Right renal pelvis (tissue), 4 donors: ENCODE measurements at places on chromosomes 3 and 15. TPM values are rescaled to one million over a fixed set of nuclear protein-coding genes. Genes with fewer than 3 reads are reported as not detected.

DNA sequence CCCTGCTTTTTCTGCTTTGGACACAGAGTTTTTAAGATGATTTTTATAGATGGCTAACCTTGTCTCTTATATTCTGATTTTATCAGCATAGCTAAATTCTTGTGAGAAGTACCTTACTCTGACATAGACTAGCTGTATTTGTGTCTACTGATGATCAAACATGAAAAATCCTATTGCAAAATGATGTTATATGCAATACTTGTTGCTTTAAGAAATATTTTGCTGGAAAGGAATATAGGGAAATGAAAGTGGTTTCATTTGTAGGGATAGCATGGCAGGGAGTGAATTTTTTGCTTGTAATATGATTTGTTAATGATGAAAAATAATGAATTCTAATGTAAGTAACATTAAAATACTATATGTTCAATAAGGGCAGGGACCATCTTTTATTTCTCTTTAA, 35.9 kb downstream of the CFAP91 start:
- DNase-seq, result no peak

- no peak for DNase-seq
Observed at GRCh38 chr15:52795464-52796227, 5.5 kb upstream of the ONECUT1 start.

GRCh38 chr3:8556473-8556869, 54.8 kb downstream of the LMCD1 start:
- no peak for DNase-seq

GRCh38 chr15:43511012-43511885, 6.2 kb upstream of the MAP1A start:
- DNase-seq, result no peak

DNA sequence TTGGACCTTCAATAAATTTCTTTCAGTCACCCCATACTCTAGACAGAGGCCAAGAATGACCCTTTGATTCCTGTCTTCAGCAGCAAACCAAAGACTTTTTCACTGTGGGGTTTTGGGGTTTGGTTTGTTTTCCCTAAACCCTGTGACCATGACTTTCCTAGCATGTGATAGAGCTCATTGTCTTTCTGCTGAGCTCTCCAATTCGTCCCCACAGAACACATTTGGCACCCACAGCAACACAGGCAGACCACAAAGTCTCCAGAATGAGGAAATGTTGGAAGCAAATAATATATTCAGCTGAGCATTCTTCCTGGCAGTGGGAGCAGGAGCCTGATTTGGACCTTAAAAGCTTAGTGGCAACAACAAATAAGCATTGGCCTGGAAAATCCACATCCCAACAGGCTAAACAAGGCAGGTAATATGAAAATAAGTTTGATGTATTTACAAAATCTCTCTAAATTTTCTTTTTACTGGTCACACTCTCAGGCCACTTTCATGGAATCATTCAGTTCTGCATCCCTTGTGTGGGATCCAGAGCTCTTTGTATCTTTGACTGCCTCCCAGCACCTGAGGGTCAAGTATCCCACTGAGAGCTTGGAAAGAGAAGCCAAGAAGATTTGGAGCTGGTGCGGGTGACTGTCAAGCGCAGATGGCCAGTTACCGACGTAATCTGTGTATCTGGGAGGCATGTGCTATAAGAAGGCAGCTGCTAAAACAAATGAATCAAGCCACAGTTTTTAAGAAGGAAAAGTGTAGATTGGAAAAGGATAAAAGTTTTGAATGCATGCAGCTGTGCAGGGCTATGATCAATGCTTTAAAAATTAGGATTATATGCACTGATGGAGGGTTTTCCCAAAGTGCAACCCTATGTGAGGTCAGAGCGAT, 36.5 kb upstream of the CPB1 start:
- no peak for DNase-seq

DNA sequence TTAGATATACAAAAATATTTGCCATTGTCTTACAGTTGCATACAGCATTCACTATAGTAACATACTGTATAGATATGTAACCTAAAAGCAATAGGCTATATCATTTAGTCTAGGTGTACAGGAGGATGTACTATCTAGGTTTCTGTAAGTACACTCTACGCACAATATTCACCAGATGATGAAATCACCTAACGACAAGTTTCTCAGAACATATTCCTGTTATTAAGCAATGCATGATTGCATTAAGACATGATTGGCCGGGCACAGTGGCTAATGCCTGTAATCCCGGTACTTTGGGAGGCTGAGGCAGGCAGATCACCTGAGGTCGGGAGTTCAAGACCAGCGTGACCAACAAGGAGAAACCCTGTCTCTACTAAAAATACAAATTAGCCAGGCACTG, 14.5 kb upstream of the PRKCI start:
- no peak for DNase-seq

- no peak for DNase-seq
Observed at GRCh38 chr3:43102773-43103480, 3.0 kb downstream of the POMGNT2 start.

DNA sequence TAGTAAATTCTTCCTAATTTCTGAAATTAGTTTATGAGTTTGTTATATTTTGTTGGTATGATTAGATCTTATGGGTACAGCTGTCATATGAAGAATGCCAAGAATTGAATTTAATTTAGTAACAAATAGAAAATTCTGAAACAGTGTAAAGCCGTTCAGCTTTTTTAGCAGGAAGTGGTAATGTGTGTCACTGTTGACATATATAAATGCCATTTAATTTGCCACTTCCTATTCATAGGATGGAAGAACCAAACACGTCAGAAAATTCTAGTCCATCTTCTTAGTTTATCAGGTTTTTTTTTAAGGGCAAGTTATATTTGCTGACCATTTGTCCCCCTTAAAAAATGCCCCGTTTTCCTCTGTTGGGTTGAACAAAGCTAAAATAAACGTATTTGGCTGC, 43.0 kb downstream of the RAB8B start:
- no peak for DNase-seq

GRCh38 chr3:14352002-14352627, 50.3 kb upstream of the SLC6A6 start:
- no peak for DNase-seq

DNA sequence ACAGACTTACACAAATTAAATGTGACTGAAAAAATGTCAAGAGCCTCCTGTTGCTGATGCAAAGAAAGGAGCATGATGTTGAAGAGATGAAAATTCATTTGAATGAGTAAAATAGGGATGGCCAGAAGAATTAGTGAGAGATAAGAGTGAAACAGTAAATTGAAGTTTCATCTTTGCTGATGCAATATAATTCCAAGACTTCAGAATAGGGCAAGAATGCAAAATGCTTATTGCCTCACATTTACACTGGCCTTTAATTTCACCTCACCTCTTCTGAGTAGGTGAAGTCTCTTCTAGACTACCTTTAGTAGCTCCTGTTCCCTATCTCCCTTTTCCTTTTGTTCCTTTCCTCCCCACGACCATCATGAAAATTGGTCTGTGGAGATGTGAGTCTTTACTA, 15.3 kb upstream of the MAPK6 start:
- no peak for DNase-seq

DNA sequence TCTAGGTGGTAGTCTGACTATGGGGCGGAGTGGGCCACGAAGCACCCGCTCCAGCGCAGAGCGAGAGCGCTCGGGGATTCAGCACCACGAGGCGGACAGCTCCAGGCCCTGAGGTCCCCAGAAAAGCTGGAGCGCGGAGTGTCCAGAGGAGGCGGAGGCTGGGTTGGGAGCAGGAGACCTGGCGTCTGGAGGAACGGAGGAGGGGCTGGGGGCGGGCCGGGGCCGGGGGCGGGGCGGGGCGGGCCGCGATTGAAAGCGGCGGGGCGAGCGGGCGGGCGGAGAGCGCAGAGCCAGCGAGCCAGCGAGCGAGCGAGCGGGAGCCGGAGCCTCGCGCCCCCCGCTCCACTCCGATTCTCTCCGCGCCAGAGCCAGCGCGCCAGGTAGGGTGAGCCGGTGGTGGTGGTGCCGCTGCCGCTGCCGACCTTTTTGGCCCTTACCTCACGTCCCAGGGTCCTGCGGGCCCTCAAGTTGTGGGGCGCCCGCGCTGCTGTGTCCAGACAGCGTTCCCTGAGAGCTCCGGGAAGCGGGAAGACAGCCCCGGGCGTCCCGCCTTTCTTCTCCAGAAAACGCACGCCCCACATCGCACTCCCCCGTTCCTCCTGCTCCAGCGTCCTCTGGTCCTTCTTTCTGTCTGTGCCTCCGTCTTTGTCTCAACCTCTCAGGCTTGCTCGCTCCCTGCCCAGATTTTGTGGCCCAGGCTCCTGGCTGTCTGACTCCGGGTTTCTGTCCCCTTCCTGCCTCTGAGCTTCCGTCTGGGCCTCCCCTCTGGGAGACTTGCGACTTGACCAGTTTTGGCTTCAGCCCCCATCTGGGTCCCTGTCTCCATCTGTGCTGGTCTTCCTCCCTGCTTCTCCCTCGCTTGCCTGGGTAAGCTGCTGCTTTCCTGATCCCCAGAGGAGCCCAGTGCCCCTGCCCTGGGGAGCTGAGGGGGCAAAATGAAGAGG, at the start of gene GRM2:
Gene GRM2 (plus strand): TSS at position 281 of the 944 bp plus-strand sequence. CDS start 1,916 bp downstream, outside the sequence.
- peak; percentile 83 for DNase-seq

DNA sequence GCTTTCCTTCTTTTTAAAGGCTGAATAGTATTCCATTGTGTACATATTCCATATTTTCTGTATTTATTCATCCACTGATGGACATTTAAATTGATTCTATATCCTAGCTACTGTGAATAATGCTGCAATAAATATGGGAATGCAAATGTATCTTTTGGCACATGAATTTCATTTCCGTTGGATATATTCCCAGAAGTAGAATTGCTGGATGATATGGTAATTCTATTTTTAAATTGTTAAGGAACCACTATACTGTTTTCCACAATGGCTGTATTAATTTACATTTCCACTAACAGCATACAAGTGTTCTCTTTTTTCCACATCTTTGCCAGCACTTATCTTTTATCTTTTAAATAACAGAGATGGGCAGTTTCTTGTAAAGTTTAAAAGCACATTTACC, 302.7 kb downstream of the CTNNB1 start:
- no peak for DNase-seq

- peak; percentile 32 for DNase-seq
Observed at GRCh38 chr15:33086500-33087121, 107.9 kb downstream of the FMN1 start.

GRCh38 chr3:177089110-177089509, 108.2 kb downstream of the TBL1XR1 start:
- no peak for DNase-seq

DNA sequence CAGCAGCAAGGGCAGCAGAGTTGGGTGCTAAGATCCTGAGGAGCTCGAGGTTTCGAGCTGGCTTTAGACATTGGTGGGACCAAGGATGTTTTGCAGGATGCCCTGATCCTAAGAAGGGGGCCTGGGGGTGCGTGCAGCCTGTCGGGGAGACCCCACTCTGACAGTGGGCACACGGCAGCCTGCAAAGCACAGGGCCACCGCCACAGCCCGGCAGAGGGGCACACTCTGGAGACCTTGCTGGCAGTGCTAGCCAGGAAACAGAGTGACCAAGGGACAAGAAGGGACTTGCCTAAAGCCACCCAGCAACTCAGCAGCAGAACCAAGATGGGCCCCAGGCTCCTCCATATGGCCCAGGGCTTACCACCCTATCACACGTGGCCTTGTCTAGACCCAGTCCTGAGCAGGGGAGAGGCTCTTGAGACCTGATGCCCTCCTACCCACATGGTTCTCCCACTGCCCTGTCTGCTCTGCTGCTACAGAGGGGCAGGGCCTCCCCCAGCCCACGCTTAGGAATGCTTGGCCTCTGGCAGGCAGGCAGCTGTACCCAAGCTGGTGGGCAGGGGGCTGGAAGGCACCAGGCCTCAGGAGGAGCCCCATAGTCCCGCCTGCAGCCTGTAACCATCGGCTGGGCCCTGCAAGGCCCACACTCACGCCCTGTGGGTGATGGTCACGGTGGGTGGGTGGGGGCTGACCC, 18.8 kb downstream of the SEC61A1 start:
- DNase-seq, result no peak

DNA sequence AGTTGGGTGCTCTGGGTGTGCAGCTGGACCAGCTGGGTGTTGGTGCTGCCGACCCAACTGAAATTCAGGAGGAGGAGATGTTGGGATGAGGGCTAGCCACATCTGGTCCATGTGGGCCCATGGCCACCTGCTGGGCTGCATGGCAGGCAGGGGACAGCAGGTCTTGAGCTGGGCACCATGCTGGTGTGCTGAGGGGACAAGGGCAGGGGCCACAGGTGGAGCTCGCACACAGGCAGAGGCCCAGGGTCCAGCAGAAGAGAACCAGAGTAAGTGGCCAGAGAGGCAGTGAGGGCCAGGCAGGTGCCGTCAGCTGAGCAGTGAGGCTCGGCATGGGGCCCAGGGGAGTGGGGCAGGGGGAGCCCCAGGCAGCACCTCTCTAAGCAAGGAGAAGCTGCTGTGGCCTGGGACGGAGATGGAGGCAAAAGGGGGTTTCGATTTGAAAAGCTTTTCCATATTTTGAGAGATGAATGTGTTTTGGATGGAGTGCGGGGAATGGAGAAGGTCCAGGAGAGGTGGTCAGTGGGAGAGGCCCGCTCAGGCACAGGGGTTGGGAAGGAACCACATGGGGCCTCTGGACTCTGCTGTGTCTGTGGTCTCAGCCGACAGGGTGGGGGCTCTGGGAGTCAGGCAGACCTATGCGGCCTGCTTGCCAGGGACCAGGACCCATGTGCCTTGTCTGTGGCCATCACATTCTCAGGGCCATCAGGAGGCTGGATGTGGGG, 30.5 kb upstream of the PLXNA1 start:
- DNase-seq, result no peak

DNA sequence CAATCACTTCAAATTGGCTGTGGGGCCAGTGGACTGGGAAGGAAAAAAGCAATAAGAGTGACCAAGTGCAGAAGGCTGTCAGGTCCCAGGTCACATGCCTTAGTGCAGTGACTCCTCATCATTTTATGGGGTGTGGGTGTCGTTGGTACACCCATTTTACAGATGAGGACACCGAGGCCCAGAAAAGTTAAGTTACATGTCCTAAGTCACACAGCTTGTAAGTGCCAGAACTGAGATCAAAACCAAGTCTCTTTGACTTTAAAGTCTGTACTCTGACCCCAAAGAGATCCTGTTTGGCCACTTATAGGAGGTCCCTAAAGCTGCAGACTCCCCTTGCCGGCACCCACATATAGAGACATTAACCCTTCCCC, 63.0 kb upstream of the POLG start:
- DNase-seq, result no peak

GRCh38 chr3:175940881-175941280, 1081.7 kb downstream of the NAALADL2 start:
- no peak for DNase-seq

- DNase-seq, result no peak
Observed at GRCh38 chr15:48389691-48390143, 58.5 kb downstream of the DUT start.

The CKMT1A gene
- polyA plus RNA-seq, result 1.2 TPM

The RAB27A gene
- 18.3 TPM for polyA plus RNA-seq

The CPNE9 gene
- polyA plus RNA-seq, result 0.14 TPM

The FBXL22 gene
- polyA plus RNA-seq, result 1.7 TPM

The PAQR5 gene
- polyA plus RNA-seq, result 26.7 TPM

The MRPS25 gene
- 62.7 TPM for polyA plus RNA-seq

The TLR9 gene
- 0.08 TPM for polyA plus RNA-seq

The ANKRD34C gene
- 0.08 TPM for polyA plus RNA-seq

The KIF7 gene
- 13.4 TPM for polyA plus RNA-seq

The HTD2 gene
- polyA plus RNA-seq, result 16.4 TPM

The TEX55 gene
- not detected for polyA plus RNA-seq
